Occipital lobe (tissue), 3 donors: ENCODE measurements at places on chromosomes 6 and 20. TPM values are rescaled to one million over a fixed set of nuclear protein-coding genes. Genes with fewer than 3 reads are reported as not detected.

Gene OOEP
- not detected for total RNA-seq

GRCh38 chr6:35710241-35710847 is 21.6 kb upstream of the FKBP5 start:
- DNase-seq, result no peak

Gene TRAPPC3L
- total RNA-seq, result not detected

Gene ZC2HC1B
- 0.31 TPM for total RNA-seq
